ENCODE measurements at places on chromosomes 3 and 15.
A peak's percentile ranks its signal among the peaks of the same experiment; 100 is the strongest.

- DNase-seq, result peak; percentile 52
Measured at GRCh38 chr15:35545316-35545823, 595 bp downstream of the DPH6 start.

- no peak for DNase-seq
Measured at GRCh38 chr3:107008213-107008612, 369.0 kb upstream of the CCDC54 start.

DNA sequence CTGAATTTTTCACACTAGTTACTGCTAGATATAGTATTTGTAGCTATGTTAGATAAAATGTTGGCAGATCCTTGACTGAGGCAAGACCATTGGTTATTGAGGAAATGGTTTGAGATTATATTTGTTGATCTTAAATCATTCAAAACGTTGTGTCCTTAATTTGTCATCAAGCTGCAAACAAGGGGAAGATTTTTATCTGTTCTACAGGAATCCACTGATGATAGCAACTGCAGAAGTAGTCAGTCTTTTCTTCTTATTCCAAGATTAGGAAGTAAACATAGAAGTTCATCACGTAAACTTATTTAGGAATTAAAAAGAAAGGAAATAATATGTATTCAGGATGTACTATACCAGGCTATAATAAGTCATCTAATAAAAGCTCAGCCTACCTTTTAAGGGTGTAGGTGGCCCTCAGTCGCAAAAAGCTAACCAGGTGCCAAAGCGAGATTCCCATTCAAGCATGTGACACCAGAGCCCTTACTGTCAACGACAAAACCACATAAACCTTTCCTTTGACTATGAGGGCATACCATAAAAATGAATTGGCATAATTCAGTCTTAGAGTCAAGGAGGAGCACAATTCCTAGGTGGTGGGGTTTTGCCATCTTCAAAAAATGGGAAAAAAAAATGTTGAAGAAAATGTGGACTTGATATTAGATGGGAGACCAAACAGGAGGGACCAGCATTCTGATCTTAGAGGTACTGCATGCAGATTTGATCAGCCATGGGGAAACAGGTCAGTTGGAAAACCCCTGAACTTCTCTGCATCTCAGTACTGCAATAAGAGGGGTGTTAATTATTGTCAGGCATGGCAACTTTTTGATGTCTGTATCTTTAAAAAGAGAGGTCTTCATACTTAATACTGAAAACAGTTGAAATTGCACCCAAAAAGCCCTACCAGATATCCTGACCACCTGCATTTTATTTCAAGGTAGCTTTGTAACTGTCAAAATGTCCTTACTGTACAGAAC is 212.5 kb upstream of the UBE2E1 start:
- no peak for DNase-seq

DNA sequence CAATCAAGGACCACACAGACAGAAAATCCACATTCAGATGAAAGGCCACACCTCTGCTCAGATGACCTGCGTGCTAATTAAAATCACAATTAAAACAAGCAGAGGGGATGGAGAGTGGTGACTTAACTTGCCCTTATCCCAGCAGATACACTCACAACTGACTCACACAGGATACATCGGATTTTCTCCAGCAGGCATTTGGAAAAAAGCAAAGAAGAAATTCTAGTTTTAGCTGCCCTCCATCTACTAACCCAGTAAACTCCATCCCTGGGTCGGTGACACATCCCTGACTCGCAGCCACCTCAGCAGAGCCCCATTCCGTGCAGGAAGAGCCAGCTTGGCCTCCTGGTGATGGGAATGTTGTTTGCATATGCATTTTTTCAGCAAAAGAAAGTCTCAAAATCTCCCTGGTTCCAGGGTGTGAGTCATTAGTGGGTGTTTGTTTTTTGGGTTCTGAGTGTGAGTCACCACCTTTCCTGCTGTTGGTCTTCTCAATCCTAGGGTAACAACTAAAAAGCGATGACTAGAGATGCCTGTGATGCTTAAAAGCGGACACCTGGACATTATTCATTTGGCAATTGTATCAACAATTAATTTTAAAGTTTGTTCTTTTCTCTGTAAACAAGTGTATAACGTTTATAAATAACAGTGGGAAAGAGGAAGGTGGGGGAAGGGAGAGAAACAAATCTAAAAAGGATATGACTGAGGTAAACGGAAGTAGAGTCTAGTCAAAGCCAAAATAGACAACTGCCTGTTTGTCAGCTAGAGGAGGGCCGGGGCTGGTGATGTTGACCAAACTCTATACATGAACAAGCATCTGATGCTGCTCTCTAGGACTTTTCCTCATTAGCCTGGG is 49.8 kb upstream of the SLC4A7 start:
- DNase-seq, result peak; percentile 100
